Stimulated activated CD8-positive, alpha-beta memory T cell treated with anti-CD3 and anti-CD28 coated beads, Interleukin-7, amount 100 ng/mL, for 1 hour (primary cell): ENCODE measurements at places on chromosomes 5 and 9.

- DNase-seq, result no peak
Observed at GRCh38 chr5:140240987-140241706, 61.8 kb downstream of the PFDN1 start.

GRCh38 chr5:54533541-54534190 is 16.1 kb downstream of the SNX18 start:
- DNase-seq, result no peak

DNA sequence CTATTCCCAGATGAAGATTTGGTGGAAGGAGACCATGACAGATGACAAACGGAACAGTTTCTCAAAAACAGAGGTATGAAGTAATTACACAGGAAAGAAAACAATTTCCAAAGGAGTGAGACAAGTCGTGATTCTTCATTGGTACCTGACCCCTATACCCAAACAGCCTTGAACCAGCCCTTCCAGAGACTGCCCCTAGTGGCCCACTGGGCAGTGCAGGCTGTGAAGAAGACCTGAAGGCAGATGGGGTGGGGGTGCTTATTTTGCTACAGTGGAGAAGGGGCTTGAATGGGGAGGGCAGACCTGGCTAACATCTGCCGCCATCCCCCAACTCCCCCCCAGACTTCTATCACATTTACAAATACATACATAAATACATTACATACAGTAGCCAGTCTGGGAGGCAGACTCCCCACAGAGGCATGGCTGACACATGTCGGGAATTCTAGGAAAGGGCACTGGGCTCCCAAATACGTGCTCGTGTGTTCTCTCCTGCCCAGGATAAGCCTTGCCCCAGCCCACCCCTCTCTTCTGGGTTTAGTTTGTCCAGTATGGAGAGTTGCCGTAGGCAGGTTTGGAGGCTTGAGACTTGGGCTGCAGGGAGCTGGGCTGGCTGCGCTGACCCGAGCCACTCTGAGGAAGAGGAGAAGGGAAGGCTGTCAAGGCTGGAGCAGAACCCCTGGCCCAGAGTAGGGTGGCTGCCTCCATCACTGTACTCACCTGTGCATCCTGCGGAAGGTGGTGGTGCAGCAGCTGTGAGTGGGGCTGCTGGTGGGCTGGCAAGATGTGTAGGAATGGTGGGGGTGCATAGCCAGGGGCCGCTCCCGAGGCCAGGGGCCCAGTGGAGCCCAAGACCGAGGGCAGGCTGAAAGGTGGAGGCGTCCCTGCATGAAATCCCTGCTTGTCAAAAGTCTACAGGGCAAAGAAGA is 105.3 kb downstream of the UBE2R2 start:
- DNase-seq, result no peak

DNA sequence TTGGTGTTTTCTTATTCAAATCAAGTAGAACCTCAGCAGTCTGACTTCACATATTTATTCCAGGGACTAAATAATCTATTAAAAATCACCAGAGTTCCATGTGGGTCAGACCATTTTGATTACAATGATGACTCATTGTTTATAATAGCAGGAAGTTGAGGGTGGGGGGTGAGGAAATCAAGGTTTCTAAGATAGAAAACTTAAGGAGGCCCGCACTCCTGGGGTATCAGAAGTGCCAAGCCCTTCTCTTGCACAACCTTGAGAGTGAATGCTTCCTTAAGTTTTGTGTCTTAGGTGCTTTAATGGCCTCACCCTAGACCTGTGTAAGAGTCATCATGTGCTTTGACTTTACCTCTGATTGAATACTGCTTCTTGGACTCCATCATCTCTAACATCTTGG is 31.9 kb upstream of the NPR3 start:
- DNase-seq, result no peak

DNA sequence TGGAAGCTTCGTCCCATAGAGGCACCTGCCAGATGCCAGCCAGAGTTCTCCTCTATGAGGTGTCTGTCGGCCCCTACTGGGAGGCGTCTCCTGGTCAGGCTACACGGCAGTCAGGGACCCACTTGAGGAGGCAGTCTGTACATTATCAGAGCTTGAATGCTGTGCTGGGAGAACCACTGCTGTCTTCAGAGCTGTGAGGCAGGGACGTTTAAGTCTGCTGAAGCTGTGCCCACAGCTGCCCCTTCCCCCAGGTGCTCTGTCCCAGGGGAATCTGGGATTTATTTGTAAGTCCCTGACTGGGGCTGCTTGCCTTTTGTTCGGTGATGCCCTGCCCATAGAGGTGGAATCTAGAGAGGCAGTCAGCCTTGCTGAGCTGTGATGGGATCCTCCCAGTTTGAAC is 70.8 kb downstream of the NDUFS4 start:
- DNase-seq, result no peak

DNA sequence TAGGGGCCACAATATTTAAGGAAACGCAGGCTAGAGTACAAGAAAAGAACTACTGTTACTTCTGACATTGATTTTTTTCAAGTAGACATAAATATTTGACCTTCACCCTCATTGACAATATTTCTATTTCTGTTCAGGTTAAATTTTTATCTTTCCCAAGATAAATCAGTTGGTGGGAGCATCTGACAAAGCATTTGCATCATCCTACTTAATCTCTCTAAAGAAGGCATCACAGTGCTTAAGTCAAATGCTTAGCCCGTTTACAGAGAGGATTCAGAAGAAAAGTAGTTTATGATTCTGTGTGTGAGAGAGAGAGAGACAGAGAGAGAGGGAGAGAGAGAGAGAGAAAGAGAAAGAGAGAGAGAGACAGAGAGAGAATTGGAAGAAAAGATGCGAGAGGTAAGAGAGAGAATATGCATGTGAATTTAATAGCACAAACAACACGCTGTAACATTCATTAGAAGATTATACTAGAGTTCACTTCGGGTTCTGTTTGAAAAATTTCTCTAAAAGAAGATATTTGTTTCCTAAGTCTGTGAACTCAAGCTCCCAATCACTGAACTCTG is 1093.3 kb upstream of the CDH6 start:
- DNase-seq, result no peak

DNA sequence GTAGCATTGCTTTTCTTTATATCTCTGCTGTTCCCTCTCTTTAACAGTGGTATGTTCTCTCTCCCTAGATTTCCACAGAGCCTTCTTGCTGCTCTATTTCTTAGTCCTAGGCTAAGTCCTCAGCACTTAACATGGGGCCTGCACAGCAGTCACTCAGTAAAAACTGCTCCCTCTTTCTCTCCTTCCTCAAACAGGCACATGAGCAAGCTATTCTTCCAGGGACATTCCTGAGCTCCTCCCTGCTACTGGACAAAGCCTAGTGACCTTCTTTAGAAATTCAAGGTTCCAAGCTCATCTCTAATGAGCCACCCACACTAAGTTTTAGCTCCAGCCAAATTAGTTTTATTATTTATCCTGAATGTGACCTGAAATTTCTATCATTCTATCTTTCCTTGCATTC is 39.5 kb downstream of the TRIM32 start:
- DNase-seq, result no peak

DNA sequence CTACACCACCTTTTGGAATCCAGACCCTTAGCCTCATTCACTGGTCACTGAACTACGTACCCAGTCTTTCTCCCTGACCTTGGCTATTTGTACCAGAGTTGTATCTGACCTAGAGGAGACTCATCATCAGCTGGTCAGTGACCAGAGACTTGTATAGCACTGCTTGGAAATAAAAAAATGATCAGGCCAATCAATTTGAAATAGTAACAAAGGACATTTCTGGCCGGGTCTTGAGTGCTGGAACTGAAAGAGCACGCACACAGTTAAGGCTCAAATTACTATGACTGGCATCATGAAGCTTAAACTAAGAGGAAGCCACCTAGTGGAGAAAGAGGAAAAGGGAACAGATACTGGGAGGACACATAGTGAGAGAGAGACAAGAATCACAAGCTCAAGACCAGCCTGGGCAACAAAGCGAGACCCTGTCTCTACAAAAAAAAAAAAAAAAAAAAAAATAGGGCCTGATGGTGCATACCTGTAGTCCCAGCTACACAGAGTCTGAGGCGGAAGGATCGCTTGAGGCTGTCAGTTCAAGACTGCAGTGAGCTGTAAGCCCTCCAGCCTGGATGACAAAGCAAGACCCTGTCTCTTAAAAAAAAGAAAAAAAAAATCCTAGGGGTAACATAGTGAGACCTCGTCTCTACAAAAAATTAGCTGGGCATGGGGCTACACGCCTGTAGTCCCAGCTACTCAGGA is 12.8 kb upstream of the SRP19 start:
- no peak for DNase-seq

DNA sequence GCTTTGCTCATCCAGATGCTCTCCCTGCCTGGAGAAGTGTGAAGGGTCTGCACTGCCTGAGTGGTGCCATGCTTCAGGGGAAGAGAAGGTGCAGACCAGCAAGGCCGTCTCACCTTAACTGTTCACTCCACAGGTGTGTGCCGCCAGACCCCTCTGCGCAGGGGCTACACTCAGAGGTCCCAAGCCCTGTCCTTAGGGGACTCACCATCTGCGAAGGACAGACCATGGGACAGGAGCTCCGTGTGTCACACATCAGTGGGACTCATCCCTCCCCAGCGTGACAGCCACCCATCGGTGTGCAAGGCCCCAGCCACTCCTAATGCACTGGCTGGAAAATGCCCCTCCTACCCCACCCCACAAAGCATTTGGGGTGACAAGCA is 142.9 kb downstream of the OLFM1 start:
- DNase-seq, result no peak

GRCh38 chr9:26357803-26358344 is 534.7 kb downstream of the CAAP1 start:
- no peak for DNase-seq

GRCh38 chr5:159098603-159099436 is 896 bp downstream of the EBF1 start:
- no peak for DNase-seq

- no peak for DNase-seq
Observed at GRCh38 chr9:17491780-17492179, 87.1 kb upstream of the SH3GL2 start.

- DNase-seq, result no peak
Observed at GRCh38 chr5:93044859-93045666, 536.0 kb downstream of the NR2F1-AS1 start.

- no peak for DNase-seq
Observed at GRCh38 chr9:2790466-2790865, 53.4 kb downstream of the PUM3 start.

DNA sequence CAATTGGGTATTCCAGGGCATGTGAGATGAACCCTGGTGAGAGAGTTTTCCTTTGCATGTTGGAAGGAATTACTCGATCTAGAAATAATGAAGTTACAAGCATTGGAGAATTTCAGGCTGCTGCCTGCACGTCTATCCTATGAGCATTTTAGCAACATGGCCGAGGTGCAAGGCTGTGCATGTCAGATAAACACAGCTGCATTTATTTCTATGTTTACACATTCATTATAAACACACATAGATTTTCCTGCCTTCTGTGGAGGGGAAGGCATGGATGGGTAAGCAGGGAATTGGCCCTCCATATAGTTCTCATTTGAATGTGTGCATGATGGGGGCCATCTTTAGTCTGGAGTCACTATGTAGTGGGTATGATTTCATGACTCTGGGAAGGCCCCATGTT is 42.3 kb downstream of the AOPEP start:
- no peak for DNase-seq

- DNase-seq, result no peak
Observed at GRCh38 chr9:122307061-122307460, 42.4 kb downstream of the MRRF start.

GRCh38 chr5:135126688-135127438 is 92.8 kb upstream of the PITX1 start:
- DNase-seq, result no peak

- no peak for DNase-seq
Observed at GRCh38 chr9:23766613-23767012, 59.4 kb downstream of the ELAVL2 start.

DNA sequence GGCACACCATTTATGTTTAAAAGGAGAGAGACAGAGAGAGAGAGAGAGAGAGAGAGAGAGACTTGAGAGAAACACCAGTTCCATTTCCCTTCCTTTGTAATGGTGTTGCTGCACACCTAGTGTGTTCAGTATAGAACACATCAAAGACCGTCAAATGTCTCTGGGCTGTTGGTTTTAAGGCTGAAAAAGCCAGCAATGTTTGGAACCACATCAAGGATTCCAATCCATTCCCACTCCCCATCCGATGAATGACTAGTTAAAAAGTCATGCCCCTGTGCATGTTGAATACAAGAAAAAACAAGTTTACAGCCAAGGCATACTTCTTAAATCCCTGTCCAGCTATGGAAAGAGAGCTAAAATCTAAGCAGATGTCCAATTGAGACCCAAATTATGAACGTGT is 83.0 kb upstream of the IFNE start:
- DNase-seq, result no peak

DNA sequence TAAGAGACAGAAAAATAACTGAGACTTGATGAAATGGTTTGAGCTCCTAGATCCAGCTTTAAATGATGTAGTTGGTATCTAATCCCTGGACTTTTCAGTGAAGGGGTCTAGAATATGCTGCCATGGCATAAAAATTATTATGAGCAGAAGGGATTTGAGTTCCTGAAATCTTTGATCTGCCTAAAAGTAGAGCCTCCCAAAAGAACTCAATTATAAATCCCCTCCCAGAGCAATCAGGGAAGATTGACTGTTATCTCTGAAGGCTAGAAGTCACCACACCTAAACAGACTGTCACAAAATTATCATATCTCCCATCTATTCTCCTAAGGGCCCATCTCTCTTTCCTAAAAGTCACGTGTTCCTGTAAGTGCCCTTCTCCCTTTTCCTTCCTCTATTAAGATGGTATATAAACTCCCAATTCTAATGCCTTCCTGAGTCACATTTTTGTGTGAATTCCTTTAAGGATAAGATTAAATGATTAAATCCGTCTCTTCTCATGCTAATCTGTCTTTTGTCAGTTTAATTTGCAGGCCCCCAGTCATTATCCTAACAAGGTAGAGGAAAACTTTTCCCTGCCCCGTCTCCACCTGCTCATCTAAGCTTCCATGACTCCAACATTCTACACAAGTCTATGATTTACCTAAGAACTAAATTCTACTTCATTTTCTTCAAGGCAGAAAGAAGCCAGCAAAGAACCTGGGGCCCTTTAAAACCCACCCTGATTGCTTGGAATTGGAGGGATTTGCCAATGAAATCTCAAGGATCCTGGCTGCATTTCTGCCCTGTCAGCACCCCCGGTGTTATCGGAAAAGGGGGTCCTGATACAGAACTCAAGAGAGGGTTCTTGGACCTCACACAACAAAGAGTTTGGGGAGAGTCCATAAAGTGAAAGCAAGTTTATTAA is 47.1 kb upstream of the PWWP2A start:
- DNase-seq, result no peak

GRCh38 chr5:6202968-6203365 is 175.4 kb downstream of the MED10 start:
- no peak for DNase-seq
